ENCODE measurements at places on chromosomes 5 and 9.
A peak's percentile ranks its signal among the peaks of the same experiment; 100 is the strongest.

DNA sequence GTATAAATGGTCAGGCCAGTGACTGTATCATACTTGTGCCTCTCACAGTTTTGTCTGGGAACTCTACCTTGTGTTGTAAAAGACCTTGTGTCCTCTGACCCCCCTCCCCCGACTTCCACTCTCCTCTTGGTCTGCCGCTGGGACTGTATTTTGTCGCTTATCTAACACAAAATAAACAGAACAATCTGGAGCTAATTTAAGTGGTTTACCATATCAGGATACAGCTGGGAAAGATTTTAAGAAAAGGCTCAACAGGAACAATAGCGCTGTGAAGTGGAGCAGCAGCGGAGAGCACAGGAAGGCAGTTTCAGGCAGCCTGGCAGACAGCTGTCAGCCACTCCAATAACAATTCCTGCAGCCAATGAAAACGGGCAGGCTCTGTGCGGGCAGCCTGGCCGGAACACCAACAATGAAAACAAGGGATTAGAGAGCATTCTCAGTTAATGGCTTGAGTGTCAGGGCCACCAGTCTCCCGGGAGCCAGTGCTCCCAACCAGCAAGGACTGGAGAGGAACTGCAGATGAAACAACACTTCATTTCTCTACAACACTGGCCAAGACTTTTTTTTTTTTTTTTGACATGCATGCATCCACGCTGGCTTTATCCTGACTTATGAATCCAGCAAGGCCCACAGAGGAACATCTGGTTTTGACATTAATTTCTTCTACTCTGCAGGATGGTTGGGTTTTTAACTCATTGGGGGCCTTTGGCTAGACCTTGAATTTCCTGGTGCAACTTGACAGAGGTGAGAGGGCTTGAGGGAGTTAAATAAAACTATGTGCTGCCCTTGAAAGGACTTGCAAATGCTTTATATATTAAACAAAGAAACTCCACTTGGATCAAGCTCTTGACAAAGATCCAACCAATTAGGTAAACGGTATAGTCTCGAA lies 76.7 kb downstream of the ARSB start:
- peak; percentile 67 for DNase-seq

DNA sequence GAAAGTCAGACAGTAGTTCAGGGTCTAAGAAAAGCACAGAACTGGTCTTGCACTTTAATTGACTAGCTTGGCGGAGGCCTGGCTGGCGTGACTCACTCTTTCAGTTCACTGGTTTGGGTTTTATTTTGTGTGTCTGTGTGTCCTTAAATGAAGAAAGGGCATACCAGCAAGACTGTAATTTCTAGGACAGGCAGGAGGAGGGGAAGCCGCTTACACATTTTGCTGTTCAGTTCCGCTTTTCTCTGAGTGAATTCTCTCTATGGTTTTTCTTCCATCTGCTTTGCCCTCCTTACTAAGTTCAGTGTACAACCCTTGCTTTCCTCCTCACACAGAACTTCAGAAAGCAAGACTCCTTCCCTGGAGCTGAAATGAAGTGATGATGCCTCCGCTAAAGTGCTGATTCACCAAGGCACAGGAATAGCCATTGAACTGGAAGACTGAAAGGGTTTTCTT lies 150.8 kb downstream of the MEF2C start:
- no peak for DNase-seq

DNA sequence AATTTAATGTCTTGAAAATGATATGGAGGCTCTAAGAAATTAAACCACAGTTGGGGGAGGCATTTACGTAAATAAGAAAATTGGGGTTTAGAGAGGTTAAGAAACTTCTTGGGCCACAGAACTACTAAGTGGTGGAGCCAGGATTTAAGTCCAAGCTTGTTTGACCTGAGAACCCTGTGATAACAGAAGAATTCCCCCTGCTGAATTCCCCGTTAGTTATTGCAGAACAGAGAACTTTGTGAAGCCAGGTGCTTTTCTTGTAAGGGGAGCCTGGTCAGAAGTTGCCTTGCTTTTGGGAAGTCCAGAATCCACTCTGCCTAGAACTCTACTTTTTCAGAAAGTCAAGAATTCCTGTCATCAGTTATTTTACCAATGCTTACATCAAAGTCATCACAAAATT lies 309.3 kb upstream of the SEMA6A start:
- no peak for DNase-seq

DNA sequence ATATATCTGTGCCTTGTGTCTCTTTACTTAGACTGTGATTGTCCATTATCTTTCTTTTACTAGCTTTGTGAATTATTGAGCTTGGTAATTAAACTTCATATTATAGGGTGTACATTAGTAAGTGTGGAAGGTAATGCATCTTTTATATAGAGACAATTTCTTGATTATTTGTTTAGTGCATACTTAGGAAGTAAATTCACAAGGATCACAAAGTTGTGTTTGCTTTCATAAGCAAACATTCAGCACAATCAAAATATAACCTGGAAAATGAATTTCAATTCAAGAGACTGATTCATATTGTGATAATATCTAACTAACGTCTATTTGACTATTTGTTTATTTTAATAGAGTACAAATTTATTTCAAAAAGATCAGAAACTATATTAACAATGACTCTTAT lies 749.9 kb upstream of the NUDT12 start:
- DNase-seq, result no peak

GRCh38 chr9:114497727-114498382 lies 7.4 kb downstream of the WHRN start:
- no peak for DNase-seq

DNA sequence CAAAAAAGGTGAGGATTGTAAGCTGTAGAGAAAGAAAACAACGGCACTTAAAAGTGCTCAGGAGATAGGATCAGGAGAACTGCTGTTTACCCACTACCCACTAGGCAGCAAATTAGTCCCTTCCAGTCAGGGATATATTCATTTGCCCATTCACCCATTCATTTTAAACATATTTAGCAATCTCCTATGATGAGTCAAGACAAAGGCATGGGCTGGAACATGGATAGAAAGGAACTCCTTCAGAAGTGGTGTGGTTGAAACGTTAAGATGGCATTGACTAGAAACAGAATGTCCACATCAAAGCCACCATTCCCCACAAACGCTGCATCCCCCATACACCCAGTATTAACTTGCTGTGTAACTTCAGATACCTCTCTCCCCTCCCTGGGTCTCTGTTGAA lies 225.7 kb downstream of the ASTN2 start:
- DNase-seq, result no peak

DNA sequence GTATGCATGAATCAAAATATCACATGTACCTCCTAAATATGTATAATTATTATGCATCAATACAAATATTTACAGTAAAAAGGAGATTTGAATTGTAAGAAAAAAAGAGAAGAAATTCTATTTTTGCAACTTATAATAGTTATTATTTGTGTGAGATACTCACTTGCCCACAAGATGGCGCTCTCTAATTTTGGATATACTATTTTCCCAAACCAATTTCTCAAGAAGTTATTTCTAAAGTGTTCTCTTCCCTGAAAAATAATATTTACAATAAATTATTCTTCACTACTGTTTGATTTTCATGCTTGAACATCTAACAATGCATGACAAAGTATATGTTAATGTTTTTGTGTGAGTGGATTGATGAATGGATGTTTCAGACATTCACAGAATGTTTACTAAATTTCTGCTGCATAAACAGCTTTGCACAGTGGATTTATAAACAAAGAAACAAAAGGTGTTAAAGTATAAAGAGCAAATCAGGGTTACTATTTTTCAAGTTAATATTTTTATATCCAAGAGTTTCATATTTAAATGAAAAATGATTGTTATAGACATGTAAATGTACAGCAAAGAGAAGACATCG lies 503.4 kb downstream of the PDE4D start:
- DNase-seq, result no peak

GRCh38 chr5:159040181-159040580 lies 59.5 kb downstream of the EBF1 start:
- DNase-seq, result no peak

- DNase-seq, result no peak
Observed at GRCh38 chr5:140037012-140037411, 6.1 kb downstream of the NRG2 start.

DNA sequence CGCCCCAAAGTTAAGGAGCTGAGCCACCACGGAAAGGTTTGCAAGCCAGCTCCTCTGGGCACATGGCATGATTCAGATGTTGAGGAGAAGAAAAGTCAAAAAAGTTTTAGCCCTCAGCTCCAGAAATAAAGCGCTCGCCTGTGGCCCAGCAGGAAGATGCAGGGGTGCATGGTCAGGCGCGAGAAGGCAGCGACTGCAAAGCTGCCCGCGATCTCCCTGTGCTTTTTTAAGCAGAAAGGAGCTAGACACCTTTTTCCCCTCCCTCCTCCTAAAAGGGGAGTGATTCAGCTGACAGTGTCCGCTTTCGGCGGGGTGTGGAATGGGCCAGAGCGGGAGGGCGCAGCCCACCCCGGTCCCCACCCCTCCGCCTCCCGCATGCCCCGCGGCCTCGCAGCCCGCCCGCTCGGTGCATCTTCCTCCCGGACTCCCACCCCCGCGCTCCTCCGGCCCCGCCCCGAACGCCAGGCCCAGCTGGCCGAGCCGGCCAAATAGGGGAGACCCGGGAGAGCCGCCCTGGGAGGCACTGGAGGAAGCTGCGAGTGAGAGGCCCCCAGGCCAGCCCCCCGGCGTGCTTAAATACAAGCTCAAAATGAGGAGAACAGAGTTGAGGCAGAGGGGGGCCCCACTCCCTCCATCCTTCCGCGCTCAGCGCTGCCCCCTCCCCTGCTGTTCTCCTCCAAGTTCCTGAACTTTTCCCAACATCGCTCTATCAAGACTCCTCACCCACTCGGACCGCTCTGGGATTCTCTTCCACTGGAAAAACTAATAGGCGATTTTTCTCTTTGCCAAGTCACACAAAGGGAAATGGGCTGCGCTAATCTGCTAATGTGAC lies at the start of gene ADAMTS12:
TSS of gene ADAMTS12 (minus strand) at position 203 of the 832 bp plus-strand sequence. CDS start at position 69, 134 bp downstream.
- peak; percentile 68 for DNase-seq

GRCh38 chr9:120783602-120784047 lies 9.6 kb downstream of the FBXW2 start:
- DNase-seq, result no peak

DNA sequence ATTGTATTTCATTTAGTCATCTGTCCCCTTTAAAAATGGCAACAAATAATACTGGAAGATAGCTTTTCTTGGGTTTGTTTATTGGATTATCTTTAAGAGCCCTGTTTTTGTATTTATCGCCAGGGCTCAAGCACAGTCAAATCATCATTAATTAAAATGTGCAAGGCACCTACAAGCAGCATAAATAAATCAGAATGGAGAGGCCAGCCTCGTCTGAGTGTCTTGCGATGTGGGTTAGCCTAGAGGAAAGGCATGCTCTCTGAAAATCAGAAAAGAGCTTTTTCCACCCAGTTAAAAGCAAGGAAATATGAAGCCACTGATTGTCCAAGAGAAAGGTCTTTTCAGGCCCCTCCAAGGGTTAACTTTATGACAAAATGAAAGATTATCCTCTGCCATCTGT lies 31.8 kb downstream of the ZFAND5 start:
- DNase-seq, result no peak

GRCh38 chr9:7844242-7844641 lies 44.7 kb upstream of the DMAC1 start:
- no peak for DNase-seq

GRCh38 chr9:130069048-130069447 lies 15.3 kb downstream of the GPR107 start:
- no peak for DNase-seq

DNA sequence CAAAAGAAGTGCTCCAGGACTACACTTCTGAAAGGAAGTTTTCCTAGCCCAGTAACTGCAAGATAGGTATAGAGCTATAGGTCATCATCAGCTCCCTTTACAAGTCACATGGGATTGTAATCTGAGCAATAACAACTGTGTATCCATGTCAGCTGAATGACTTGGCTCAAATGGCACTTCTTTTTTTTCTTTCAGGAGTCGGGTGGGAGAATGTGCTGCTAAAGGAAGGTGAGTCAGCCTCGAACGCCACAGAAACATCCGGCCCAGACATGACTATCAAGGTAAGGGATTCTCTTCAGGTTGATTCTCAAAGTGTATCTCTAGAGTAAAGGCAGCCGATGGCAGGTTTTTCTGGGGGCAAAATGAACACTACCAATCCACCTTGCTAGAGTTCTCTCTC lies 192.2 kb downstream of the C9orf152 start:
- no peak for DNase-seq

DNA sequence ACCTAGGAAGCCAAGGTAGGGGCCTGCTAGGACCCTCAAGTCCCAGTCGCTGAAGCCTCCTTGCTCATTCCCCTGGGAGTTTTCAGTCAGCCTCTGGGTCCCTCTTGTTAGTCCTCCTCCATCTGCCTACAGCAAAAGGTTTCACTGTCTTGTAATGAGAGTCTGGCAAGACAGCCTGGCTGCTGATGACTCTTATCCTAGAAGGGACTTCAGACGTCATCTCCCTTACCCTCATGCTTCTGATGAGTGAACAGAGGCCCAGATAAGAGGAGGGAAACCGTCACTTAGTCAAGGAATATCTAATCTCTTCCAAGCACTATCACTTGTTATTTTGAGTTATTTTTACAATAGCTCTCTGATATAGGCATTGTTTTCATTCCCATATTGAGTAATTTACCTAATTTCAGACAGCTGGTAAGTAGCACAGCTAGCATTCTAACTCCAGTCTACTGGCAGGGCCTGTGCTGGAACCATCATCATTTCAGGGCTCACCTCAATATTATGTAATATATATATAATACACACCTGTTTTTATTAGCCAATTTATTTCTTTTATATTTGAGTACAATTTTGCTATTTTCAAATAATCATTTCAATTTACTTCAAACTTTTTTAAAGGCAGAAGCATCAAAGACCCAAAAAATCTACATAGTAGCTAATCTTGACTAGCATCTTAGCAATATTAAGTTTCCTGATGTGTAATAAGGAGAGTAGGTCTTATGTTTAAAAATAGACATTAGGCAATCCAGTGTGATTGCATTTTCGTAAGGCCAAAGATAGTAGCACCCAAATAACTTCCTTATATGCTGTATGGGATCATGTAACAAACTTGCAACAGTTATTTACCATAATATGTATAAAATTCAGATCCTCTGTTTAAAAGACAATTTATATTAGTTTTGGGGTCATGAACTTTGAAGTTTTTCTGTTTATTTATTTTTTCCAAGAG lies 7.9 kb downstream of the CMYA5 start:
- no peak for DNase-seq

DNA sequence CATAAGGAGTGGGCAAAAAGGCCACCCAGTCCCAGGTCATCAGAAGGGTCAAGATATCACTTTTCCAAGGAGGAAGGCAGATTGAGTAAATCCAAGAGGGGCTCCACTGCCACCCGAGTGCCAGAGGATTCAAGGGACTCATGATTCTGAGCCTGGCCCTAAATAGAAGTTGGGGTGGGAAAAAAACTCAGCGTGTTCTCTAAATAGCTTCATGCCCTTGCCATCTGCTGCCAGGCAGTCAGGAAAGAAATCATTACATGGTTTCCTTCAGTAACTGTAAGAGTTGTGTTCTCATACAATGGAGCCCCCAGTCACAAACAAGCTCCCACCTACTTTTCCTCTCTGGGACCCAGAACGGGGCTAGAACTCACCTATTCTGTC lies 37.2 kb downstream of the SAR1B start:
- DNase-seq, result no peak

Data from right kidney (tissue), 9 donors.